ENCODE measurements at places on chromosomes 12 and 14.

GRCh38 chr12:106455111-106455510, 97.6 kb downstream of the POLR3B start:
- no peak for DNase-seq

DNA sequence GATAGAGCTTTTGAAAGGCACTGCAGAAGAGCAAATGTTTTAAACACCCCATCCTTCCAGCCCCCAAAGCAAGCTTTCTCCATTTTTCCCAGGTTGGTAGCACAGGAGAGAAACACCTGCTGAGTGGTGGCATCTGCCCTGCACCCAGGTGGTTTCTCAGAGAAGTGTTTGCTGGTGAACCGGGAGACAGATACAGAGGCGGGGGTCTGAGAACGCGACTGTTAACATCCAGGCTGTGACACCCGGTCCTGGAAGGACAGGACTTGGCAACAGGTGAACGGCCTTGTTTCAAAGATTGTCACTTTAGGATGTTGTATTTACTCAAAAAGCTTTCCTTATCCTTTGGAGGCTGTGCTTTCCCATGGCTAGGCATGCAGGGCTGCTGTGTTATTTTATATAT, 18.5 kb downstream of the MMAB start:
- no peak for DNase-seq

- DNase-seq = no peak
Observed at GRCh38 chr12:52964556-52965336, 15.8 kb downstream of the KRT18 start.

- DNase-seq = no peak
Observed at GRCh38 chr12:53737951-53738405, 10.7 kb upstream of the CALCOCO1 start.

DNA sequence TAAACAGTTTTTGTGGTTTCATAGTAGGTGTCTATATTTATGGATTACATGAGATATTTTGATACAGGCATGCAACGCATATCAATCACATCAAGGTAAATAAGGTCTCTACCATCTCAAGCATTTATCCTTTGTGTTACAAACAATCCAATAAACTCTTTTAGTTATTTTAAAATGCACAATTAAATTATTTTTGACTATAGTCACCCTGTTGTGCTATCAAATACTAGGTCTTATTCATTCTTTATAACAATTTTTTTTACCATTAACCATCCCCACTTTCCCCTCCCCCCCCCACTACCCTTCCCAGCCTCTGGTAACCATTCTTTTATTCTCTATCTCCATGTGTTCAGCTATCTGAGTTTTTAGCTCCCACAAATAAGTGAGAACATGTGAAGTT, 175.7 kb upstream of the FBXO33 start:
- no peak for DNase-seq

GRCh38 chr12:6867413-6868210, at the start of gene TPI1:
TPI1 (plus strand) TSS chr12:6867531; CDS start chr12:6867567, 36 bp downstream.
- DNase-seq = peak; percentile 68

GRCh38 chr14:71261206-71261605, 353.9 kb downstream of the PCNX1 start:
- peak; percentile 77 for DNase-seq

- peak; percentile 33 for DNase-seq
Observed at GRCh38 chr12:6603095-6603567, 4.0 kb downstream of the CHD4 start.

- DNase-seq = no peak
Observed at GRCh38 chr12:7112041-7112440, 3.0 kb upstream of the C1RL start.

GRCh38 chr14:77988970-77989369, 181.2 kb upstream of the NRXN3 start:
- no peak for DNase-seq

DNA sequence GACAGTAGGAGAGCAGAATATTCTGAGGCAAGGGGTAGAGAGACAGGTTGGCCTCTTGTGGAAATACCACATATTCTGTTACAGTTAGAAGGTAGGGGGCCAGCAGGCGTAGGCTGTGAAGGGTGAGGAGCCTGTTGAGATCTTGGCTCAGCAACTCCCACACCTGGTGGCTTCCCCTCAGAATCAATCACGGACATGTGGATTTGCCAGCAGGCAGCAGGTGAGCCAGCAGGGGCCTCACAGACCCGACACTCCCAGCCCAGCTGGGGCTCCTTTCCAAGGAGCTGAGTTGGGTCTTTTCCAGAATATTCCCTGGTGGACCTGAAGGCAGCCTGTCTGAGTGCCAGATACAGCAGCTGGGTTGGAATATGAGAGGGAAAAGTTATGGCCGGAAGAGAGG, 150.0 kb upstream of the CRY1 start:
- DNase-seq = no peak

- peak; percentile 26 for DNase-seq
Observed at GRCh38 chr12:89029961-89030360, 322.3 kb downstream of the DUSP6 start.

DNA sequence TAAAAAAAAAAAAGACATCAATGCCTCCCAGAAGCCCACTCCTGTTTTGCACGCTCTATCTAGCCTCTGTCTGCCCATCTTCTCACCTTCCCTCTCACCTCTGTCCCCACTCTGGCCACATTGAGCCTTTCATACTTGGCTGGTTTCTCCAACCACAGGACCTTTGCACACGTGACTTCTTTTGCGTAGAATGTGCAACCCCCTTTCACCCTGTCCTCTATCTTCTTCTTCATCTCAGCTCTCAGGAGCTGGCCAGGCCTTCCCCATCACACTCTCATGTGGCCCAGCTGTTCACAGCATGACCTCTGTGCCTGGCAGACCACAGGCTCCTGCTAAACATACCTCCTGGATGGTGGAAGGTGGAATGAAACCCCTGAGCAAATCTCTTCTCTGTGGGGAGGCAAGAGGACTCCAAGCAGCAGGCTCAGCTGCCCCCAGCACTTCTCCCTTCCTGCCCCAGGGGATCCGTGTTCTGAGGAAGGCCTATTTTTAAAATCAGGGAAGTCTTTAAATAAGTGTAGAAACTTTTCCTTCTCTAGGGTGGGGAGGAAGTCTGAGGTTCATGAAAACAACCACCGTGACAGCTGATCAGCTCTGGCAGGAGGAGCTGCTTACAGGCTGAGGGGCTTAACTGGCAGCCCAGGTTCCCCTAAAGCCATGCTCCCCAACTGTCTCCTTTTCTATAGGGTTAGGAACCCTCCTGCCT, 11.6 kb downstream of the HVCN1 start:
- DNase-seq = no peak

DNA sequence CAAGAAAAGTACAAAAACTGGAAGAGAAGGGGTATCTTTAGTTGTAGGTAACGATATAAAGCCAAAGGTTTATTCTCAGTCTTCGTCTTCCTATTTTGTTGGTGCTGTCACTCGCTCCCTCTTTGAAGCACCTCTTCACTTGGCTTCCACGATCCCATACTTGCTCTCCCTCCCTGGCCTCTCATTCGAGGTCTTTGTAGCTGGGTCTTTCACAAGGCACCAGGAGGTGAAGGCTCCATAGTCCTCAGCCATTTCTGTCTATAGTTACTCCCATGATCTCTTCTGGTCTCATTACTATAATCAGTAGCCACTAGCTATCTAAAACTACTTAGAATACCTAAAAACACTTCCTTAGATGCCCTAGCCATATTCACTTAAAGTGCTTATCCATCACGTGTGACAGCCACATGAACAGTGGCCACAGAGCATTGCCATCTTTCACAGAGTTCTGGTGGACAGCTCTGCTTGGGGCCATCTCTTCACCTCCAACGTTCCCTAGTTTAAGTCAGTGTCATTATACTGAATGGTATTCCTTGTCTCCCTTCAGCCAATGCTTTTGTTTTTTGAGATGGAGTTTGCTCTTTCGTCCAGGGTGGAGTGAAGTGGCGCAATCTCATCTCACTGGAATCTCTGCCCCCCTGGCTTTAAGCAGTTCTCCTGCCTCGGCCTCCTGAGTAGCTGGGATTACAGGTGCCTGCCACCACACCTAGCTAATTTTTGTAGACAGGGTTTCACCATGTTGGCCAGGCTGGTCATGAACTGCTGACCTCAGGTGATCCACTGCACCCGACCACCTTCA, 57.1 kb downstream of the ATP2A2 start:
- DNase-seq = no peak

DNA sequence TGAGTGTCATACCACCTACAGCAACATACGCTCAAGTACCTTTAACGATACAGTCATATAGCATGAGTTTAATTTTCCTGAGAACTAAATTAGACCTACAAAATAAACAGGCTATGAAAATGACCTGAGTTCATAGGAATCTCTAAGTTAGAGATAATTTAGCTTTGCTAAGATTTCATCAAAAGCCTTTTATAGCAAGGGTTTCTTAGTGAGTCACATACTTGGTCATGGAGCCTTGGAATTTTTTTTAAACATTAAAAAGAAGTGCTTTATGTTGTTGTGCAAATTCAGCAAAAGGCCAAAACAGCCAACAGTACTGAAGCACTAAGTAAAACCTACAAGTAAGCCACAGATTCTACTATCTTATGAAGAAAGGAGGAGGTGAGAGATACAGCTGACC, 93.6 kb upstream of the FERMT2 start:
- peak; percentile 90 for DNase-seq

DNA sequence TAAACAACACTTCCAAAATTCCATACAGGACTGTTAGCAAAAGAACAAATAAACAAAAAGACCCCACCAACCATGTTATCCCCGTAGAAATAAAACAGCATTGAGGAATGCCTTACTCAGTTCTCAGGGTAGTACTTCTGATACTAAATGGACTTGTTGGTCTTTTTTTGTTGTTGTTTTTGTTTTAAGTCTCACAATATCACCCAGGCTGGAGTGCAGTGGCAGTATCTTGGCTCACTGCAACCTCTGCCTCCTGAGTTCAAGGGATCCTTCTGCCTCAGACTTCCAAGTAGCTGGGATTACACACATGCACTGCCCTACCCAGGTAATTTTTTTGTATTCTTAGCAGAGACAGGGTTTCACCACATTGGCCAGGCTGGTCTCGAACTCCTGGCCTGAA, 17.1 kb downstream of the HNRNPC start:
- DNase-seq = no peak

DNA sequence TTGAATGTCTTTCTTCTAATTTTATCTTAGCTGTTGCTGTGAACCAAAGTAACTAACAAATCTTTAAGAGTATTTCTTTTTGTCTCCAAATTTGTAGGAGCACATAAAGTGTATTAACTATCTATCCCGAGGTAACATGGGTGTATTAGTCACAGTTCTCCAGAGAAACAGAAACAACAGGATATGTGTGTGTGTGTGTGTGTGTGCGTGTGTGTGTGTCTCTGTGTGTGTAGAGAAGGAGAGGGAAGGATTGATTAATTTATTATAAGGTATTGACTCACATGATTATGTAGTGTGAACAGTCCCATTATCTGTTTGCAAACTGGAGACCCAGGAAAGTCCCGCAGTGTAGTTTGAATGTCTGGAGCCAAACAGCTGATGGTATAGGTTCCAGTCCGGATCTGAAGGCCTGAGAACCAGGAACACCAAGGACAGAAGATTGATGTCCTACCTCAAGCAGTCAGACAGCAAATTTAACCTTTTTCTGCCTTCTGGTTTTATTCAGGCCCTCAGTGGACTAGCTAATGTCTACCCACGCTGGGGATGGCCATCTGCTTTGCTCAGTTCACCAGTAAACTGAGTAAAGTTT, 14.4 kb downstream of the G2E3 start:
- DNase-seq = peak; percentile 84

GRCh38 chr14:23054000-23054811, 3.1 kb downstream of the CDH24 start:
- no peak for DNase-seq

DNA sequence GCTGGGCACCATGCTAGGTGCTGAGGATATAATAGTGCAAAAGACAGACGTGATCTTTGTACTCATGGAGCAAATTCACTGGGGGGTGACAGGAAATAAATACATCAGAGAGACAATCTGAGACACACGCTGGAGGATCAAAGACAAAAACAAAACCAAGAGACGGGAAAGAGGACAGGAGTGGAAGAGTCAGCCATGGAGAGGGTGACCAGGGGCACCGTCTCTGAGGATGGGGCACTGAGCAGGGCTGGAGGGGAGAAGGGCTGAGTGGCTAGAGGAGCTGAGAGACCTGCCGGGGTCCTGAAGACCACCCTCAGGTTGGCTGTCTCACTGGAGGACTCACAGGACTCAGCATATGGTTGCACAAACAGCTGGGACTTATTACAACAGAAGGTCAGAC, 81.9 kb downstream of the TMEM132D start:
- DNase-seq = no peak

Data from amniotic epithelial cell (primary cell).